ENCODE measurements at places on chromosomes 2 and 18. TPM values are rescaled to one million over a fixed set of nuclear protein-coding genes. Genes with fewer than 3 reads are reported as not detected.
A peak's percentile ranks its signal among the peaks of the same experiment; 100 is the strongest.

- DNase-seq = no peak
These were observed 4.4 kb downstream of the SESTD1 start for GRCh38 chr2:179260224-179260623.

Gene CPO
- not detected for total RNA-seq

DNA sequence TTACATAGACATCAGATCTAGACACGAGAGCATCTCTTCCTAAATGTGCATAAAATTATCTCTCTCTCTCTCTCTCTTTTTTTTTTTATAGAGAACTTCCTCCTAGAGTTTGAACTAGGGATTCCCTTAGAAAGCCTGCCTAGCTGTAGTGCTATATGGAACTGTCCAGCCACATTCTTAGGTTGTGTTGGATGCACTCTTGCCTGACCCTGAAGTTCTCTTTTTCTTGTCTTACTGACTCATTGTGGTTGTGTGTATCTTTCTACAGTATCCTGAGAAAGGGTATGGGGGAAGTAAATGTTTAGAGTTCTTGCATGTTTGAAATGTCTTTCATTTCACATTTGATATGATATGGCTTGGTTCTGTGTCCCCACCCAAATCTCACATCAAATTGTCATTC, 368.2 kb downstream of the CDH2 start:
- DNase-seq = no peak

Gene PXDN
- 195 TPM for total RNA-seq

GRCh38 chr2:120543899-120544298, 191.8 kb upstream of the GLI2 start:
- DNase-seq = no peak

GRCh38 chr2:70463997-70464396, 89.6 kb downstream of the TGFA start:
- DNase-seq = no peak

- DNase-seq = no peak
These were observed 246.1 kb upstream of the ST6GAL2 start for GRCh38 chr2:107132070-107132469.

Gene GLB1L
- 4.7 TPM for total RNA-seq

Gene MAP3K20
- total RNA-seq = 23.9 TPM

Gene COL6A3
- 6.6 TPM for total RNA-seq

Gene SMYD5
- total RNA-seq = 12.1 TPM

- DNase-seq = no peak
These were observed 54.6 kb upstream of the TWIST2 start for GRCh38 chr2:238793306-238793705.

GRCh38 chr2:157835425-157835824, 40.7 kb downstream of the ACVR1 start:
- no peak for DNase-seq

Gene NPHP1
- total RNA-seq = 1.5 TPM

DNA sequence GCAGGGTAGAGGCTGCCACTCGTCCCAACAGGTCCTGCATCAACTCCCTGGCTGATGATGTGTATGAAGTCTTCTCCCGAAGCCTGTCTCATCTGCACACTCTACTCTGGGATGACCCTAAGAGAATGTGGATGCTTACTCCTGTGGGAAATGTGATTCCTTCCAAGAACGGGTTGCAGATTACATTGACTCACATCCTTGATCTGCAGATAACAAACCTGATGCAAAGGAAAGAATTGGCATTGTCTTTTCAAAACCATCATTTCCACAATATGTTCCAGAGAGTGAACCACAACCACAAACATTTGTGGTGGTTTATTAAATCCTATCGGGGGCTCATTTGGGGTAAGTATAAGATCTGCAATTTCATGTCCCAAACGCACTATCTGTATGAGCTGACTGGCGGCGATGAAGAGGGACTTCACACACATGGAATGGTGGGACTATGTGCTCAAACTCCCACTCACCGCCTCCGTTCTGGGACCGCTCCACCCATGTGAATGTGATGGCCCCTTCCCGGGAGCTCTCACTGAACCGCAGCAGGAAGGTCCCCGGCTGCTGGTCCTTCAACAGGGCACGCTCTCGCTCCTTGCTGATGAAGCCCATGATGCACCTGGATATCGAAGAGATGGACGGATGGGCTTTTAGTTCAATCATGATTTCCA, 35.5 kb downstream of the STAT1 start:
- no peak for DNase-seq

Gene ZEB2
- total RNA-seq = 0.51 TPM

DNA sequence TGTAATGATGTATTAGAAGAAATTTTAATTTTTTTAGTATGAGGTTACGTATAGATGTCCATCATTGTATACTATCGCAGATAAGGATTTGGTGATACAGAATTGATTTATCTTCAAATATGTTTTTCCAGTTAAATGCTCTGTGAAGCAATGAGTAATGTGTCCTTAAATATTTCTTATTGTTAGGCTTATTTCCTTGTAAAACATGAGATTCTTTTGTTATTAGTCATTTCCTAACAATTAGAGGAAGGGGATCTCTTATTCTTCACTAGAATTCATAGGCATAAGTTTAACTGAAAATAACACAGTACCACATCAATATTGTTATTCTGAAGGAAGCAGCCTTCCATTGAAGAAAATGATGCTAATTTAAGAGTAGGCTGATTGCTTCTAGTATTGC, 15.5 kb upstream of the OTX1 start:
- DNase-seq = peak; percentile 69

DNA sequence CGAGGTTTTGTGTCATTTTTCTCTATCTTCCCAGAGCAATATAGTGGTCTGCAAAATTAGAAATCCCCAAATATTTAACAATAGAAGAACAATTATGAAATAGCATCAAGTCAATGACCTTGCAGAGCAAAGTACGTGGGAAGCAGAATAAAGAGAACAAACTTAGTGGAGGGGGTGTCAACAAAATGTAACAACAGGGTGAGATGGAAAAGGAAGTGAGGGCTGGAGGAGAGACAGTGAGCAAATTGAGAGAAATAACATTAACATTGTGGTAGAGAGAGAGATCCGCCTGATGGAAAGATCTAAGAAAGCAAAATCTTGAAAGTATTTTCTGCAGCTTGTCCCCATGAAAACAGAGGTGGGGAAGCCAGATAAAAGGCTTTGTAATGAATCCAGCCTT, 23.4 kb downstream of the ARHGAP15 start:
- no peak for DNase-seq

Gene SIX2
- not detected for total RNA-seq

DNA sequence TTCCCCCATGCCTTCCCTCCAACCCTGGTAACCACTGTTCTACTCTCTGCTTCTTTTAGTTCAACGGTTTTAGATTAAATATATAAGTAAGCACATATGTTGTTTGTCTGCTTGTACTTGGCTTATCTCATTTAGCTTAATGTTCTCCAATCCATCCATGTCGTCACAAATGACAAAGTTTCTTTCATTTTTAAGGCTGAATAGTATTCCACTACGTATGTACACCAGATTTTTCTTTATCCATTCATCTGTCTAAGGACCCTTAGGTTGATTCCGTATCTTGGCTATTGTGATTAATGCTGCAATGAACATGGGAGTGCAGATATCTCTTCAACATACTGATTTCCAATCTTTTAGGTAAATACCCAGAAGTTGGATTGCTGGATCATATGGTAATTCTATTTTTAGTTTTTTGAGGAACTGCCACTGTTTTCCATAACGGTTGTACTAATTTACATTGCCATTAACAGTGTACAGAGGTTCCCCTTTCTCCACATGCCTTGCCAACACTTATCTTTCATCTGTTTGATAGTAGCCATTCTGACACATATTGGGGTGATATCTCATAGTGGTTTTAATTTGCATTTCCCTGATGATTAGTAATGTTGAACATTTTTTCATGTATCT, 8.1 kb downstream of the ASB3 start:
- no peak for DNase-seq

GRCh38 chr2:105906481-105906880, 161.8 kb downstream of the NCK2 start:
- DNase-seq = no peak

Gene ARHGAP28
- 2.3 TPM for total RNA-seq

Gene CD8B2
- total RNA-seq = not detected

- no peak for DNase-seq
These were observed 72.7 kb downstream of the NXPH2 start for GRCh38 chr2:138707392-138708074.

DNA sequence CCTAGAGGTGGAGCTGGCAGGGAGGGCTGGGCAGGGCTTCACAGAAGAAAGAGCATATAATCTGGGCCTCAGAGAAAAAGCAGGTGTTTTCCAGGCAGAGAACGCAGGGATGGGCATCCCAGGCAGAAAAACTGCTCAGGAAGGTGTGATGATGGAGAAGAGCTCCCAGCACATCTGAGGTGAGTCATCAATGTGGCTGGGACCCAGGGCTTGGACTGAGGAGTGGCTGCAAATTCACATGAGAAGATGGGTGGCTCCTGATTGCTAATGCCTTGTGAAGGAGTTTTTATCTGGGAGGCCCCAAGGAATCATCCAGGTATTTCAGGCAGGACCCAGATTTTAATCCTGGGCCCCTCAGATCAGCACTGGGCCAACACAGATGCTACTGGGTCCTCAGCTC, 10.2 kb downstream of the IL1F10 start:
- DNase-seq = peak; percentile 13

DNA sequence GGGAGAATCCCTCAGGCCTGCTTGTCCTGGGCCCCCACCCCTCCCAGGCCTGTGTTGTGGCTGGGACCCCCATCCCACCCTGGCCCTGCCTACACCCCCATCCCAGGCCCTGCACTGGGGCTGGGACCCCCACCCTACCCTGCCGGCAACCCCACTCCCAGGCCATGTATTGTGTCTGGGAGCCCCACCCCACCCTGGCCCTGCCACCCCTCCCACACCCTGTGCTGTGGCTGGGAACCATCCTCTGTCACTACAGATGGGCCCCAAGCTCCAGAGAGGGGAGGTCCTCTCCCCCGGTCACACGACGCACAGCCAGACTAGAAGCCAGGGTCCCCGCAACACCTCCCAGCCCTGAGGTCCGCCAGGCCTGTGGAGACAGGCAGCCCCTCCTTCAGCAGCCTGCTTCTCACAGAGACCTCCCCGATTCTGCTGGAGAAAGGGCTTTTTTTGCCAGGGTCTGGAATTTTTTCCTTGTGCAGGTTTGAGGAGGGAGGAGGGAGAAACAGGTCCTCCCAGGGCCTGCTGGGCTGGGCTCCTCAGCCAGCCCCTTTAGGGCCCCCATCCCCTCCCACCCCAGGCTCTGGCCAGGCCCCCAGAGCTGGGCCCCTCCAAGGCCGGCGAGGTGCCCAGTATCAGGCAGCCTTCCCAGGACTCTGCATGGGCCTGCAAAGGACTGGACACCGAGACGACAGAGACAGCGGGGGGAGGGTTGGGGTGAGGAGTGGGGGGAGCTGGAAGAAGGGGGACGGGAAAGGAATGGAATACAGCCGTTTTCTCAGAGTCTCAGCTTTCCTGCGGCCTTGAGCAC, 28.0 kb downstream of the KIF1A start:
- no peak for DNase-seq

GRCh38 chr2:127638361-127639110, 7.4 kb upstream of the GPR17 start:
- peak; percentile 23 for DNase-seq

- no peak for DNase-seq
These were observed 55.0 kb downstream of the MAPK4 start for GRCh38 chr18:50614838-50615237.

Gene TRIM43
- total RNA-seq = not detected

GRCh38 chr2:152875701-152876695, 157.6 kb downstream of the ARL6IP6 start:
- DNase-seq = no peak

Gene EFR3B
- total RNA-seq = 0.39 TPM

GRCh38 chr2:72033636-72034035, 114.0 kb downstream of the CYP26B1 start:
- DNase-seq = no peak

GRCh38 chr18:11368020-11368419, 218.7 kb upstream of the PIEZO2 start:
- DNase-seq = no peak

GRCh38 chr2:213068676-213069359, 82.6 kb downstream of the IKZF2 start:
- DNase-seq = no peak

Gene CDKL4
- 0.25 TPM for total RNA-seq

Gene SLC5A7
- not detected for total RNA-seq

DNA sequence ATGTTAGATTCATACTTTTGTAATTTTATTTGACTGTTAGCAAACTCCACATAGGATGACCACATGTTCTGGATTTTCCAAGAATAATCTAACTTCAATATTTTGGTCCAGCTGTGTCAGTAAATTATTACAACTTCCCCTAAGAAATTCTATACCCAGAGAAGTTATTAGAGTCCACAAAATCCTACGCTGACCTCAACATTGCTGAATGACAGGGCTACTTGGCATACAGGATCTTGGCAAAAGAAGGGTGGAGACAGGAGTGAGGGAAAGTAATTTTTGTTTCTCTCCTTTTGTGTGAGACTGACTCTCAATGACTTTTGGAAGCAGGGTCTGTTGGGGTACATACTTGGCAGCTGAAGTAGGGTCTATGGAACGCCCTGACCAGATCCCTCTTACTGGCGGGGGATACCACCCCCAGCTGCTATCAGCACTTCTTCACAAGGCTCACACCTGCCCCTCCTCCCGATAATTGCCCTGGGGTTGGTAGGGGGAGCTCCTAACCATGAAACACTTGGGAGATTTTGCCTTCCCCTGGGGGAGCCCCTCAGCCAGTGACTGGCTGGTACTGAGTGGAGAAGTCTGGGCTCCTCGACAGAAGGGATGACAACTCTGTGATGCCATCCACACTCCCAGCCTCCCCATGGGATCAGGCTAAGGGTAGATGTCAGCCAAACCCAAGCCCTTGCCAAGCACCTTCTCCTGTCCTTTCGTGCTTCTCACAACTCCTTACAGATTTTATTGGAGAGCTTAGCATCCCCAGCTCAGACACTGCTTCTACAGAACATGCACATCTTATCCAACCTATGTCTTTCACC, 110.6 kb upstream of the FHL2 start:
- DNase-seq = no peak

DNA sequence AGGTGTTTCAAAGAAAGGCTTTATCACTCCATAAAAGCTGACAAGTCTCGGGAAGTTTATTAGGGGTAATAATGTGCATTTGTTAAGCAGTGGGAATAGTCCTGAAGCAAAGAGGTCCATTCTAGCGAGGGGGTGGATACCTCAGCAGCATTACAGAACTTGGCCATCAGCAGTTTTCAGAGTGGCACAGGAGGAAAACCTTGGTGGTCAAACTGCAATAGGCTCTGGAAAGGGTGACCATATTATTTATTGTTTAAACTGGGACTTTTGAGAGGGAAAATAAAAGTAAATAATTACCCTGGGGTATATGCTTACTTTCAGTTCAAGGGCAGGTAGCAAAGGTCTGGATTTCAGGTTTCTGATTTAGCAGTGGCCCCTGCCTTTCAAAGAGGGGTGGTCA, 115.5 kb upstream of the KLHL14 start:
- no peak for DNase-seq

- no peak for DNase-seq
These were observed 94.9 kb downstream of the NFATC1 start for GRCh38 chr18:79490626-79491041.

Data from dermis microvascular lymphatic vessel endothelial cell (primary cell).